ENCODE measurements at places on chromosomes 7 and 10.

DNA sequence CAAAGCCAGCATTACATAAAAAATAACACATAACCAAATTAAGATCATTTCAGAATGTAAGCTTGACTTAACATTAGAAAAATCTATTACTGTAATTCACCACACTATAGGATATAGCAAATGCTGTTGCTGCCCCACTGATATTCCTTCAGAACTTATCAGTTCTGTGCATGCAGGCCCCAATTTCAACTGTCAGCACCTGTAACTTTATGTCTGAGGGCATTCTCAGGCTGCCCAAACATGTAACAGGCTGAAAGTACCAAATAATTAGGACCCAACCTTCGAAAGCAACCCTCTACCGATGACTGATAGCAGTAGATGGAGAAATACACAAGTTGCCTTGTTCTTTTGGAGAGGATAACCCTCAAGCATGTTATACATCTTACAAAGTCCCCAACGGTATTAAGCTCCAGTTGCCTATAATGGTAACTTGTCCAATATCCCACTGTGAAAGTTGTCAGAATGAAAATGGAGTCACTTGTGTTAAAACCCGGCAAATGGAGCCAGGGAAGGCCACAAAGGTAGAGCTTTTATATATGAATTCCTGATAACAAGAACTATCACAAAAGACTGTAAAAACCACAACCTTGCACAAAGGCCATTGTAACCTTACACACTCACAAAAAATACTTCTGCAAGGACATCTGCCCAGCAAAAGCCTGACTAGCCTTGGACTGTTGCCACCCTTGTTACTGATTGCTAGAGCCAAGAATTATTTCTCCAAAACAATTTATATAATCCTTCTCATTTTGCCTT lies 66.9 kb upstream of the ZNF746 start:
- no peak for DNase-seq

- DNase-seq, result no peak
Measured at GRCh38 chr10:24463611-24464426, 254.9 kb downstream of the KIAA1217 start.

DNA sequence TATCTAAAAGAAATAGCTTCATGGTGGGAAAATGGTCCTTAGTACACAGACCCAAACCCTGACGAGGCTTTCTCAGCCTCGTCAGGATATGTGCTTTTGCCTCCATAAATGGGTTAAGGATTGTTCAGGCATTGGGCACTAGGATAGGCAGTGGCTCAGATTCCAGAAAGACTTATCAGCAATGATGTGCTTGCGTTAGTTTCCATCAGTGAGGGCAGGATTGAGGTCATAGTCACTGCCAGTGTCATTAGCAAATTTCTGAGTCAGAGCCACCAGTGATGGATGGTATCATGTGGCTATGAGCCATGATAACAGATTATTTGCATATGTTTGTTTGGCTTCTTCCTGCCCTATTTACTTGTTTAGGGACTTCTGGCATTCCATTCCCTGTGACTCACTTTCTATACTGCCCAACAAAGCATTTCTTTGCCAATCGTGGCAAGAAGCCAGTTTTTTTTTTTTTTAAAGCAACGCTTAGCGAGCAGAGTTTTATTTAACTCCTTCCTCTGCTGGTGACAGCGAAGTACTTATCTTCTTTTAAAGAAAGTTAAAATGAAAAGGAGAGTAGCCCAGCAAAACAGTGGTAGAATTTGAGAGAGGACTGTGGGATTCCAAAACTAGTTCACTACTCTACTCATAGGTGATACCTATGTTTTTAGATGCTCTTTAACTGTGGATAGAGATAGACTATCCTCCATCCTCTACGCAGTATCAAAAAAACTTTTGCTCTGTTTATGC lies 44.4 kb downstream of the MYPN start:
- peak; percentile 97 for DNase-seq

GRCh38 chr10:130541090-130541489 lies 404.9 kb downstream of the GLRX3 start:
- DNase-seq, result no peak

DNA sequence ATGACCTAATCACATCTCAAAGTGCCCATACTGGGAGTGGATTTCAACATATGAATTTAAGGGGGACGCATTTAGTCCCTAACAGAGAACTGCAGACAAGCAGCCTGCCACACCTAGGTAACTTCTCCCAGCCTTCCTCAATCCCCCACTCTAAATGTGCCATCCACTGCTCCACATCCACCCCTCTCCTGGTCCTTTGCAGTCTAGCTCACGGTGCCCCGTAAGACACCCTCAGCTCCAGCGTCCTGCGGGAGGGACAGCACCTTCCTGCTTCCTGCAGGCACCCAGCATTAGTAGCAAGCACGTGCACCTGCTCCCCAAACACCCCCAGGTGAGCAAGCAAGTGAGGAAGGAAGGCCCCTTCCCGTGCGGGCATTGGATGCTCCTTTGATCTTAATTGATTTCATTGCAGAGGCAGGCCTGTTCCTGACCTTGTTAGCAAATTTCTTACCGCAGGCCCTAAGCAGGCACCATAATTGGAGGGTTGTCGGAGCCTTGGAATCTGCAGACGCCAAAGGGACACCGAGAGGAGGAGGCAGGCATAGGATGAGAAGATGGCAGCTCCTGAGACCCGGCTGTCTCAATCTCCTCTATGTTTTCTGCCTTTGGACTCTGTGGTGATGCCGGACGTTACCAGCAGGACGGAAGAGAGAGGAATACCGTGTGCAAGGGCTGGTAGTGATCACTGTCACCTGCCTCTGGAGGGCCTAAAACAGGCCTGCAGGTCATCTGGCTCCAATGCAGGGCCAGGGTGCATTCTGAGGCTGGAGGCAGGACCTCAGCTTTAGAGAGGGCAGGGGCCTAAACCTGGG lies 75.8 kb upstream of the CHST15 start:
- DNase-seq, result no peak

DNA sequence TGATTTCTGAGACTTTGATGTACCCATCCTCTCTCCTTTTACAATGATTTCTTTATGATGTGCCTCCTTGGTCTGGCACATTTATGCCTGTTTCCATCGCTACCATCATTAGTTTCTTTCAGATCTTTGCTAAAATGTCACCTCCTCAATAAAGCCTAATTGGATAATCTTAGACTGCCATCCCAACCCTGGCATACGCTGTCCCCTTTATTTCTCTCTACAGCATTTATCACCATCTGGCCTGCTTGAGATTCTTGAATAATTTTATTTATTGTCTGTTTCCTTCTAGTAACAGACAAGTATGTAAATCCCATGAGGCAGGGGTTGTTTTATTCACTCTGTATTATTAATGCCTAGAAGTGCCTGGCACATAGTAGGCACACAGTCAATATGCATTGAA lies 6.7 kb upstream of the DNTT start:
- no peak for DNase-seq

DNA sequence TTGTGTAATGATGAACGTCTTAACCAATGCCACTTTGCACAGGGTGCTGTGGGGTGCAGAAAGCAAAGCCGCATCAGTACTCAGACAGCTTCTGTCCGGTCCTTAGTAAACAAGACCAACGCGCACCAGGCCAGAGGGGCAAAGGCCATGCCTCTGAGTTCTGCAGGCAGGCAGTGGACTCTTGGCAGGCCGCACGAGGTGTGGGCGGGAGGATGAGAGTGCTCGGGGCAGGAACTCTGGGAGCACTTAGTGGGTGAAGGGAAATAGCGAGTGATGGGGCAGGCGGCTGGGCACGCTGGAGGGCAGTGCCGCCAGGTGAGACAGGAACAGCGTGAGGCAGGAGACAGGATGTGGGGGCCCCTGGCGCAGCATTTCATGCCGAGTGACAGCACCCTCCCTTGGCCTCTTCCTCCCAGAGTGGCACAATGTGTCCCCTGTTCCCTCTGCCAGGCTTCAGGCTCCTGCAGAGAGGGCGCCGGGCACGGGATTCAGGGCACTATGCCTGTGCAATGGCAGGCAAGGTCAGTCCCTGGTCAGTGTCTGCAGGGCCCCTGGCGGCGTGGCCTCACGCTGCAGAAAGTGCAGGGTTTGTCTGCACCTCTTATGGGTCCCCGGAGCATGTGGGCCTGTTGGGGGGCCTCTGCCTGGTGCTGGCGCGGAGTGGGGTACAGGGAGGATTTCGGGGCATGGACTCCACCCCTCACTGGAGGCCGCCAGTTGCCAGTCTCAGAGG lies 60.4 kb downstream of the VIPR2 start:
- DNase-seq, result no peak

DNA sequence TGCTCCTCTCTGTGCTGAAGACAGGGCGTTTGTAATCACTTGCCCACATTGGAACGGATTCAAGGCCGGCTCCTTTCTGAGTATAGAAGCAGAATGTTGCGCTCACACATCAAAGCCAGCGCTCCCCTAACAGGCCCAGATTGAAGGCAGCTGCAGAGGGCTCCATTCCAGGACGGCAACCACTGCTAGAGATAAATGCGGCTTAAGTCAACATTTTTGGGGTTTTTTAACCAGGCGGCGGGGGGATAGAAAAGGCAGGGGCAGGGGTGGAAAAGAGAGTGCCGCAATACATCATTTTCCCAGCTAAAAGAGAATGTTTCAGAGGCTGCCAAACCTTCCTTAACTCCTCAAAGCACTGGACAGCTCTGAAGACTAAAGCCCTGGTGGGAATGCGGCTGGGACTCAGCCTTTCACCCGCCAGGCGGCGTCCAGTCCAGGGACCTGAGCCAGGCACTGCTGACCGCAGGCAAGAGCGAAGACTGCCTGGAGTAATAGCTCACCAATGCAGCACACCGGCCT lies 189.6 kb downstream of the TNS3 start:
- no peak for DNase-seq

DNA sequence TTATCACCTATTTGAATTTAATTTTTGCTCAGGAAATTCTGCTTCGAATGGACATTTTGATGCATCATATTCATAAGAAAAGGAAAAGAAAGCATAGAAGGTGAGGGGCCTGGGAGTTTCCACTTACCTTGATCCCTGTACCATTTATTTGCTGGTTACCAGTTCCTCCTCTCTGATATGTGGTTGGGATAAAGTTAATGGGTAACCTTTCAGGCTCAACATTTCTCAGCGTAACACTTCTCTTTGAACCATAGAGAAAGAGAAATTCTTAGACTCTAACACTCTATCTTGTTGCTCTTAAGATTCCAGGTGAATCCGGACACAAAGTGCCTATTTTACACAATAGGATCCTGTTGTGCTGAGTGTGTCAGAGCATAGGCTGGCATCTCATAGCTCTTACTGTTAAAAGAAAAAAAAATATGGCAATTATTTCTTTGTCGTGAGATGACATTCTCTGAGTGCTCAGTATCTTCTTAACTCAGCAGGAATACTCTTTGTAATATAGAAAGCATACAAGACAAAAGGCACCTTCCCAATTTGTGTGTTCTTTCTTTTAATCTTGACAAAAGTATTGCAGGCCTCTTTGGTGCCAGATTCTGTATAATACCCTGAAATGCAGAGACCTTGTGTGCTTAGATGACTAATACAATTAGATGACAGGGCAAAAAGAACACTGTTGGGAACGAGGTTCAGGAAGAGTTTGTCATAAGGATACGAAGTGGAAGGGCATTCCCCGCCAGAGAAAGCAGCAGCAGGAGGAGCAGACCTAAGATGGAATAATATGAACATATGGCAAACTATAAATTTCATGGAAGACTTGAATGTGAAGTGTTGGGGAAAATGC lies 689.6 kb downstream of the NRG3 start:
- DNase-seq, result no peak

- no peak for DNase-seq
Measured at GRCh38 chr10:87657371-87657770, 2.3 kb upstream of the PAPSS2 start.

GRCh38 chr10:125144206-125144605 lies 16.2 kb downstream of the CTBP2 start:
- no peak for DNase-seq

- no peak for DNase-seq
Measured at GRCh38 chr7:23247603-23248335, 1.2 kb downstream of the GPNMB start.

GRCh38 chr10:79377557-79378382 lies 30.5 kb downstream of the PPIF start:
- DNase-seq, result no peak

- no peak for DNase-seq
Measured at GRCh38 chr10:15167411-15168290, 842 bp downstream of the NMT2 start.

All from AG04449 (cell line).